ENCODE measurements at places on chromosomes 13 and 19.

- DNase-seq = no peak
Observed at GRCh38 chr13:107716741-107717140, 498.6 kb downstream of the LIG4 start.

- no peak for DNase-seq
Observed at GRCh38 chr19:47467914-47468313, 3.8 kb downstream of the SLC8A2 start.

DNA sequence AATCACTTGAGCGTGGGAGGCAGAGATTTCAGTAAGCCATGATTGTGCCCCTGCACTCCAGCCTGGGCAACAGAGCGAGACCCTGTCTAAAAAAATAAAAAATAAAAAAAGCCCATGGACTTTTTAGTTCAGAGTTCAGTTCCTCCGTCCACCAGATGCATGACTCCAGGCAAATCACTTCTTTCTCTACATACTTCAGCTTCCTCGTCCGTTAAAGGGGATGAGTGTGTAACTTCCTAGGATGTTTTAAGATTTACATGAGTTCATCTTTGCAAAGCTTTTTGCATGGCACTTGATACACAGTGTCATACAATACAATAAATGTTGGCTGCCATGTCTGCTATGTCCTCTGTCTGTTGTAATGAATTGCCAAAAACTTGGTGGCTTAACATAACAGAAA is 10.0 kb upstream of the FFAR2 start:
- no peak for DNase-seq

DNA sequence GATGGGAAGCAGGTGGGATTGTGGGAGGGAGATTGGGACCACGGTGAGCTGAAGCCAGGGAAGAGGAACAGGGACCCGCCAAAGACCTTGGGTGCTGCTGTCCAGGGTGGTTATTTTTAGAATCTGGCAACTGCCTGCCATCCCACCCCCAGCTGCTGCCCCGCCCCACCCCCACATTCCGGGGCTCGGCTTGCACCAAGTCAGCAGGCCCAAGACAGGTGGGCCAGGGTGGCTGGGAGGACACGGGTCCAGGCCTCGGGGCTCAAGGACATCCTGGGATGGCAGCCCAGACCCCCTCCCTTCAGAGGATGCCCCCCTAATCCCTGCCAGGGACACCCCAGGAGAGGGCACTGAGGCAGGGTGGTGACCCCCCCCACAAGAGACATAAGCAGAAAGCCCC is 827 bp downstream of the CKM start:
- no peak for DNase-seq

DNA sequence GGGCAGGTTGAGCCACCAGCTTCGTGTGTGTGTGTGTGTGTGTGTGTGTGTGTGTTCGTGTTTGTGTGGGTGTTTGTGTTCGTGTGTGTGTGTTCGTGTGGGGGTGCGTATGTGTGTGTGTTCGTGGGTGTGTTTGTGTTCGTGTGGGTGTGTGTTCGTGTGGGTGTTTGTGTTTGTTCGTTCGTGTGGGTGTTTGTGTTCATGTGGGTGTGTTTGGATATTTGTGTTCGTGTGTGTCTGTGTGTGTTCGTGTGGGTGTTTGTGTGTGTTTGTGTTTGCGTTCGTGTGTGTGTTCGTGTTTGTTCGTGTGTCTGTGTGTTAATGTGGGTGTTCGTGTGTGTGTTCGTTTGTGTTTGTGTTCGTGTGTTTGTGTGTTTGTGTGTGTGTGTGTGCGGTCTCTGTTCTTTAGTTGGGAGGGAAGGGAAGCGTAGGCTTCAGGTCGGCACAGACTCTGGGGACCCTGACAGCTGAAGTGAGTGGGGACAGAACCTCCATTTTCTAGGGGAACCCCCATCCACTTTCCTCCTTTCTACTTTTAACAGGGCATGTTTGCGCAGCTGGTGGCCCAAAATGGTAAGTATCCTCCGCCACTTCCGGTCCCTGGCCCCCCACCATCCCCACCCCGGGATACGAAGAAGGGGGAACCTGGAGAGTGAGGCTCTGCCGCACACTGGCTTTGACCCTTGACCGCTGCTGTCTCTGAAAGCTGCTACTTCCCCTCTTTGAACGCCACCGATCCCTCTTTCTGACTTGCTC is 1.6 kb downstream of the TNFSF9 start:
- no peak for DNase-seq

DNA sequence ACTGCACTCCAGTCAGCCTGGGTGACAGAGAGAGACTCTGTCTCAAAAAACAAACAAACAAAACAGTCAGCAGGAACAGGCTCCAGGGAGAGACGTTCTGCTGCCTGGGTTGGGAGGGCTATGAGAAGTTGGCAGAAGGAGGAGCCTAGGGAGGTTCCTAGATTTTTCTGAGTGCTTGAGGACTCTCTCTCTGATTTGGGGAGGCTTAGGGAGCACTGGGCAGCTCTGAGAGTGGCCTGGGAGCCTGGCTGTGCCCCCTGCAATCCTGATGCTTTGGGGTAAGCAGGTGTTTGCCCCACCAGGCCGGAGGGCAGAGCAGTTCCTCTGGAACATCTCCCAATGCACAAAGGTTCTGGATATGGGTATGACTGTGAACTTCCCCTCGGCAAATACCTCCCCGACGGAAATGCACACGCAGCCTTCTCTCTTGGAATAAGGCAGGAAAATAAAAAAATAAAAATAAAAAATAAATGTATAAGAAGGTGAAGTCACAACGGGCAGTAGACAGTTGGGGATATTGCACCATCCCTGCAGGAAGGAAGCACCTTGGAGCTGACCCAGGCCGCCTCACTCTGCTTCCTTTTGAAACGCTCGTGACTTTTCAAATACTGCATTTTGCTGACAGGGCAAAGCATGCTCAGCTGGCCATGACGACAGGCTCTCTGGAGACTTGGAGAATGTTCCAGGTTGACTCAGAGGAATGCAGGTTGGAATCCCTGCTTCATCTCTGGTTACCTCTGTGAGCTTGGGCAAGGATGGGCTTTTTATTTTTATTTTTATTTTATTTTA is 26.5 kb upstream of the HOMER3 start:
- no peak for DNase-seq

- no peak for DNase-seq
Observed at GRCh38 chr13:63307228-63307627, 1891.6 kb upstream of the PCDH20 start.

- no peak for DNase-seq
Observed at GRCh38 chr13:106493533-106494220, 41.8 kb downstream of the EFNB2 start.

- DNase-seq = no peak
Observed at GRCh38 chr19:51129716-51130115, 5.0 kb downstream of the SIGLEC9 start.

GRCh38 chr19:40191836-40192646 is 815 bp downstream of the MAP3K10 start:
- DNase-seq = peak; percentile 7

DNA sequence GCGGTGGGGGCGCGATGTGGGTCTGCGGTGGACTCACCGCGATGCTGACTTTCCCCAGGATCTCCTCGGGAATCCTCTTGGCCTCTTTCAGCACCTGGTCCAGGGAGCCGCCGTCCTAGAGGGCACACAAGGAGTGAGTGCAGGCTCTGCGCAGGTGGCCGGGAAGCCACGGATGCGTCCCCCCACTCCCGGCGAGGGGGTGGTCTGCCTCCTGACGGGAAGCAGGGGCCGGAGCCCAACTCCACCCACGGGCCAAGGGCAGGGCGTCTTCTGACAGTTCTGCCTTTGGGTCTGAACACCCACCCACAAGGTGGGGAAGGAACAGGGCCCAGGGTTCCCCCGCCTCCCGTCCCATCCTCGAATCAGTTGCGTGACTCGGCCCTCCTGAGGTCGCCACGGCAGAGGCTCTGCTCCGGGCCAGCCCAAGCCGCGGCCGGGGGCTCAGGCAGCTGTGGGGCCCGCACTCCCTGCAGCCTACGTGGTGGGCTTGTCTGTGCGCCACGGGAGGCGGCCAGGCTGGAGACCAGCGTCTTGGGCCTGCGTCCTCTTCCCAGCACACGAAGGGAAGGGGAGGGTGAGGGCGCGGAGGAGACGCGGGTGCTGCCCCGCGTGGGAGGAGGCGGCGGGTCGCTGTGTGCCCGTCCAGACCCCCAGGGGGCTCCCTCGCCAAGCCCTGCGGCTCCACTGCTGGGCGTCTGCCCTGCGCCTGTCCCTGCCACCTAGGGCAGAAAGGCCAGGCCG is 21.4 kb downstream of the MAP2K2 start:
- DNase-seq = no peak

DNA sequence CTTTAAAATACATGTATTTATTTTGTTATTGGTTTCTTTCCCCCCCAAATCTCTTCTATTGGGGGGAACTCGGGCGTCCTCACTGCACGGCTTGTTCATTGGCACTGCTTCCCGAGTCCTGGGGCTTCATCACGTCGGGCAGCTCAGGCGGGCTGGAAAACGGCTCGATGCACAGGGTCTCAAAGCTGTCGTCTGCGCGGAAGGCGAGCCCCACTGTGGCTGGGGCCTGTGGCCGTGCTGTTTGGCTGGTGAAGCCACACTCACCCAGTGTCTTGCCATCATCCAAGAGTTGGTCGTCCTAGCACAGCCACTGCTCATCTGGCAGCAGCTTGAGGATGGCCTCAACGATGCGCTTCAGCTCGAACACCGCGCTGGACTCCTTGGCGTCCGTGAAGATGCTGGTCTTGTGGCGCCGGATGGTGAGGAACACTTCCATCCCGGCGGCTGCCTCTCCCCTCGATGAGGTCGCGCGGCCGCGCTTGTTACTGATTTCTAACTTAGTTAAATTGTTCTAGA is 6.0 kb upstream of the ATP8A2 start:
- DNase-seq = no peak

DNA sequence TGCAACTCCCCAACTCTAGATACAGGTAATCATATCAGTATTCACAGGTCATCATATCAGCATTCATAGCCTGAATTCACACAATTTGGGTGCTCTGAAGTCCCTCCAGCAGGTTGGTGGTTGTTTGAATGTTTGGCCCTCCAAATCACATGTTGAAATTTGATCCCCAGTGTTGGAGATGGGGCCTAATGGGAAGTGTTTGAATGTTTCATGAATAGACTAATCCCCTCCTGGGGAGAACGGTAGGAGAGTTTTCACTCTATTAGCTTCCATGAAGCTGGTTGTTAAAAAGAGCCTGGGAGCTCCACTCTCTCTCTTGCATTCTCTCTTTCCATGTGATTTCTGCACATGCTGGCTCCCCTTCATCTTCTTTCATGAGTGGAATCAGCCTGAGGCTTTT is 288.6 kb upstream of the PCDH9 start:
- DNase-seq = no peak

DNA sequence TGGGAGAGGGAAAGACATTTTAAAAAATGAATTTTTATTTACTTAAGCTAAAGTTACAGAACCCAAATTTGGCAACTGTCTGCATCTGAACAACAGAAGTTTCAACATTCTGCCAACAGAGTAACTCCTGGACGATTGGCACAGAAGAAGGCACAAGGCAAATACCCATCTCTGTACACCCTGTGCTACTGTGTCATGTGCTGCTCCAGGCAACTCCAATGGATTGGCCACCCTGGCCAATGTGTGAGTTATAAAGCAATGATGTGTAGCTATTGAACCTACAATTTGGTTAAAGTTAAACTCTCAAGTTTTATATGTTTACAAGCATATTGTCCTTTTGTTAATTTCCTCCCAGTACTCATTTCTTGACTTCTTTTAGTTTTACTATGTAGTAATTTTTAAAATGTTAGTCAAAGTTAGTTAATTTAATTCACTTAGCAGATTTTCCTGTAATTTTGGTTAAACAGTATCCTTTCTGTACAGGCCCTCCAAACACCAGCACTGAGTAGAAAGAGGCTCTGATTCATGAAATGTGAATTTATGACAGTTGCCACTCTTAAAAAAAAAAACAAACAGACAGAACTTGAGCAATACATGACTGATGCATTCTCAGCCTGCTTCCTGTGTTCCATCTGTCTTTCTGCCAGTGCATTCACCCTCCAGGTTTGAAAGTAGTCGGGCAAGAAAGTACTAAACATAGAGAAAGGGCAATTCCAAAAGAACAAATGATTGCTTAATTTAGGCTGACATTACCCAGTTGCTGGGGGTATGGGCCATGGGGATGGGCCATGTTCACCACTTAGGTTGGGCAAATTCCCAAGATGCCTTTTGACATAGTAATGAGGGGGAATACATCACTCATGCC is 5.9 kb downstream of the STARD13 start:
- DNase-seq = no peak

DNA sequence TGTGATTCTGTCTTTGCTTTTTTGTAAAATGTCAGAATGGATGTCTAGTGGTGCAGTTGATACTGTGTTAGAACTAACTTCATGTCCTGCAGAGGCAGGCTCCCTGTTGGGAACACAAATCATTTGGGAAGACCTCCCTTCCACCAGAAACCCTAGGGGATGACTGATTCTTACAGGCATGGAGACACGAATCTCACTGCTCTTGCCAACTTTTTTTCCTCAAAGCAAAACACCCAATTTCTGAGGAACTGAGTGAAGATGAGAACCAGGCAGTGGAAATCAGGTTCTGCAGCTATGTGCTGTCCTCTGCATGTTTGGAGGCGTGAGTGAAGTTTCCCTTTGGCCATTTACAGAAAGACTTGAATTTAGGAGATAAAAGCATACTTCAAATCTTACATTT is 87.5 kb upstream of the CSNK1A1L start:
- DNase-seq = no peak

DNA sequence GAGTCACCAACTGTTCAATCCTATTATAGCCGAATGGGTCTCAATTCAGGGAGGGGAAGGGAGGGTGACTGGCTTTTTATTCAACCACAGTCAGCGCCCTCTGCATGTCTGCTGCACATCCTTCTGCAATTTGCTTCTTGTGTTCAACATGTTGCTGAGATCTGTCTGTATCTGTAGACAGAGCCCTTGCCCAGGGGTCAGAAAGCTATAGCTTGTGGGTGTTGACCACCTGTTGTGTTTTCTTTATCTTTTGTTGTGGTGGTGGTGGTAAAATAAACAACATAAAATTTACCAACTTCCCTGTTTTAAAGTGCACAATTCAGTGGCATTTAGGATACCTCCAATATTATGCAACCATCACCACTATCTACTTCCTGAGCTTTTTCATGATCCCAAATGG is 12.2 kb downstream of the PPP1R12C start:
- DNase-seq = no peak

GRCh38 chr19:6577476-6578125 is 13.3 kb downstream of the CD70 start:
- no peak for DNase-seq
